B cell (primary cell): ENCODE measurements at places on chromosomes 2 and 18. TPM values are rescaled to one million over a fixed set of nuclear protein-coding genes. Genes with fewer than 3 reads are reported as not detected.
A peak's percentile ranks its signal among the peaks of the same experiment; 100 is the strongest.

- no peaks in the 10 kb centered on the region for H3K36me3 ChIP-seq
- H3K27me3 ChIP-seq, result no peaks in the 10 kb centered on the region
- H3K4me1 ChIP-seq, result peaks cover 42% of the 10 kb centered on the region
- no peak for DNase-seq
- H3K4me3 ChIP-seq, result no peak overlapping the region
Measured at GRCh38 chr2:127413782-127414637, 4.2 kb upstream of the PROC start.

- no peaks in the 10 kb centered on the region for H3K27me3 ChIP-seq
- no peak overlapping the region for H3K27ac ChIP-seq
- no peak overlapping the region for H3K4me3 ChIP-seq
- no peaks in the 10 kb centered on the region for H3K4me1 ChIP-seq
- H3K36me3 ChIP-seq, result no peaks in the 10 kb centered on the region
Measured at GRCh38 chr18:32213693-32214092, 23.9 kb downstream of the MEP1B start.

DNA sequence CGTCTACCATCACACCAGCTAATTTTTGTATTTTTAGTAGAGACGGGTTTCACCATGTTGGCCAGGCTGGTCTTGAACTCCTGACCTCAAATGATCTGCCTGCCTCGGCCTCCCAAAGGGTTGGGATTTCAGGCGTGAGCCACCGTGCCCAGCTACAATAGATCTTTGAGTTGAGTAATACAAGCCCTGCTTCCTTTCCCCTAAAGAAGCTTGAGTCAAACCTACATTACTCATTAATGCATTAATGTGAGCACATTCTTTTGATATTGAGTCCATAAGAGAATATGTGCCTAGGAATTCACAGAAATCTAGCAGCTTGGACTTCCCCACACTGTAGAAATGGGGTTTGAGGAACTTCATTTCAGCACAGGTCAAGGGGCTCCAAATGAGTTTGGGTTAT is 39.6 kb downstream of the PSMG2 start:
- no peak for DNase-seq
- H3K4me1 ChIP-seq, result no peaks in the 10 kb centered on the region
- no peak overlapping the region for H3K27ac ChIP-seq
- H3K27me3 ChIP-seq, result no peaks in the 10 kb centered on the region
- no peaks in the 10 kb centered on the region for H3K36me3 ChIP-seq
- no peak overlapping the region for H3K4me3 ChIP-seq

GRCh38 chr2:169393068-169393590 is 30.8 kb upstream of the LRP2 start:
- peaks cover 4% of the 10 kb centered on the region for H3K27me3 ChIP-seq
- no peak for DNase-seq
- no peaks in the 10 kb centered on the region for H3K4me1 ChIP-seq
- H3K27ac ChIP-seq, result no peak overlapping the region

- no peak for DNase-seq
- no peaks in the 10 kb centered on the region for H3K27me3 ChIP-seq
- no peak overlapping the region for H3K4me3 ChIP-seq
Measured at GRCh38 chr2:67215214-67216055, 181.7 kb upstream of the ETAA1 start.

- no peaks in the 10 kb centered on the region for H3K36me3 ChIP-seq
- H3K4me3 ChIP-seq, result no peak overlapping the region
- no peaks in the 10 kb centered on the region for H3K27me3 ChIP-seq
- no peak for DNase-seq
- H3K4me1 ChIP-seq, result no peaks in the 10 kb centered on the region
Measured at GRCh38 chr2:240387669-240388358, 47.6 kb upstream of the GPC1 start.

- no peak overlapping the region for H3K4me3 ChIP-seq
- no peak for DNase-seq
- H3K36me3 ChIP-seq, result no peaks in the 10 kb centered on the region
- H3K4me1 ChIP-seq, result peaks cover 13% of the 10 kb centered on the region
- no peak overlapping the region for H3K27ac ChIP-seq
Measured at GRCh38 chr2:213281156-213281555, 3.1 kb upstream of the SPAG16 start.

GRCh38 chr2:60947056-60947455 is 65.7 kb downstream of the REL start:
- DNase-seq, result no peak
- H3K4me1 ChIP-seq, result no peaks in the 10 kb centered on the region
- no peak overlapping the region for H3K27ac ChIP-seq
- H3K4me3 ChIP-seq, result no peak overlapping the region
- H3K27me3 ChIP-seq, result no peaks in the 10 kb centered on the region

- DNase-seq, result no peak
- no peak overlapping the region for H3K27ac ChIP-seq
- H3K36me3 ChIP-seq, result no peaks in the 10 kb centered on the region
- H3K4me3 ChIP-seq, result no peak overlapping the region
- H3K27me3 ChIP-seq, result no peaks in the 10 kb centered on the region
Measured at GRCh38 chr2:65292461-65293011, 64.9 kb downstream of the ACTR2 start.

GRCh38 chr2:25700221-25700660 is 26.9 kb upstream of the DTNB start:
- no peaks in the 10 kb centered on the region for H3K27me3 ChIP-seq
- no peak overlapping the region for H3K4me3 ChIP-seq
- DNase-seq, result peak; percentile 51
- no peaks in the 10 kb centered on the region for H3K36me3 ChIP-seq
- H3K27ac ChIP-seq, result no peak overlapping the region

Gene AMER3
- not detected in 2 replicates for total RNA-seq

Gene GPR75
- total RNA-seq, result 5.1 and 5.8 TPM in 2 replicates

Gene KLF11
- total RNA-seq, result 16.2 and 20.8 TPM in 2 replicates
